RWPE2 (cell line): ENCODE measurements at places on chromosomes 3 and 15.

DNA sequence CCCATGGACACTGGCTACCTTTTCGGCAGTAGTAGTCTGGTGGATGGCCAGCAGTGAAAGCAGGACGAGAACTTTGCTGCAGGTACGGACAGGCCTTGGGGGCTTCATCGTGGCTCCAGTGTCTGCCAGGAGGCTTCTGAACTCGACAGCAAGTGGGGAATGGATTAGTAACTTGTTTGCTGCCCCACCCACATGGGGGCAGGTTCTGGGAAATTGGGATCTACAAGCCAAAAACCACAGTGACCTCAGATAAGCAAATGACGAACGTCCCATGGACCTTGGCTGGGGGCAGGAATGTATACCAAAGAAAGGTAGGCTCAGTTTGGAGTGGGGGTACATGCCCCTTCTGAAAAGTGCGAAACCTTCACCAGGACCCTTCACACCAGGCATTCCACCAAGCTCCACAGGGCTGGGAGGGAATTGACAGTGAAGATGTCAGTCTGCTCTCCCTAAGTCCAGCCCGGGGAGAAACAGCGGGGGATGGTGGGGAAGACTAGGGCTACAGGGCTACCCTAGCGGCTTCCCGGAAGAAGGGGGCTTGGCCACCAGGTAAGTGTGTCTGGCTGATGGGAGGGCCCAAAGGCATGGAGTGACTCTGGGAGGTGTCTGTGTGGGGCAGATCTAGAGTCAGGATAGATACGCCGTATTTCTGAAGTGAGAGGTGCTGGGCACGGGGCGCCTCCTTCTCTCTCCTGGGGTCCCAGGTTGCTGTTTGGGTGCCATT lies at the start of gene ITIH4:
Gene ITIH4 (minus strand): TSS at position 138 of the 724 bp plus-strand sequence. CDS start 30 bp downstream, at position 108.
- DNase-seq = no peak

DNA sequence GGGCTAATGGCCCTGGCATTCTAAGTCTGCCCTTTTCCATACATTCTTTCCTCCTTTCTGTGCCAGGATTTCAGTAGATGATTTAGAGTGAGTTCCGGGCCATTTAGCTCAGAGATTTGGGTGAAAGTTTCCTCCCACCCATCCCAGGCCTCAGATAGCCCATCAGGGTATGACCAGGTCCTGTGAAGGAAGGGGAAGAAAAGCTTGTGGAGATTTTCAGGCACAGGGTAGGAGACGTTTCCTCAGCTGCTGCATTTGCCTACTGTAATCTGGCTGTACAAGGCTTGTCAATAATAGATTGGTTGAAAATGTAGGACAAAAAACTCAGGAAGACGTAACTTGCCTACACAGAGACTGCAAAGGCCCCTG lies 63.2 kb upstream of the BCL6 start:
- no peak for DNase-seq

- no peak for DNase-seq
These were observed 3.4 kb downstream of the TSC22D2 start for GRCh38 chr3:150411546-150411945.

DNA sequence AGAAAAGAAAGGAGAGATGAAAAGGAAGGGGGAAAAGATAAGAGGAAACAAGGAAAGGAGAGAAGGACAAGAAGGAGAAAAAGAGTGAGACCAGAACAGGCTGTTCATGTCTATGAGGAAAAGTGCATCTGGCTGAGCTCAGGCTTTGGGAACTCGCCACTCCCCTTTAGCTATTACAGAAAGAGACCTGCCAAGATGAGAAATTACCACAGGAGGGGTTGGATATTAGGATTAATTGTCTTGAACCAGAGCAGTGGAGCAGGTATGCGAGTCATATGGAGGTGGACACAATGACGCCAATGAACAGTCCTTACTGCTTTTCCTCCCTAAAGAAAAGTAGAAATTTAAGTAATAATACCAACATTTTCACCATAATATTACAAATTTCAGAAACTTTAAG lies 577.0 kb upstream of the ARRDC4 start:
- no peak for DNase-seq

GRCh38 chr3:12972781-12973702 lies 100.2 kb downstream of the IQSEC1 start:
- no peak for DNase-seq

- DNase-seq = no peak
These were observed 37.7 kb upstream of the TMEM45A start for GRCh38 chr3:100454677-100455076.

- no peak for DNase-seq
These were observed 39.4 kb downstream of the KAT2B start for GRCh38 chr3:20079621-20080020.

GRCh38 chr15:67853454-67853853 lies 13.6 kb upstream of the RNU6-1 start:
- DNase-seq = peak; percentile 7

- DNase-seq = no peak
These were observed 11.7 kb upstream of the LHFPL4 start for GRCh38 chr3:9565316-9565715.

DNA sequence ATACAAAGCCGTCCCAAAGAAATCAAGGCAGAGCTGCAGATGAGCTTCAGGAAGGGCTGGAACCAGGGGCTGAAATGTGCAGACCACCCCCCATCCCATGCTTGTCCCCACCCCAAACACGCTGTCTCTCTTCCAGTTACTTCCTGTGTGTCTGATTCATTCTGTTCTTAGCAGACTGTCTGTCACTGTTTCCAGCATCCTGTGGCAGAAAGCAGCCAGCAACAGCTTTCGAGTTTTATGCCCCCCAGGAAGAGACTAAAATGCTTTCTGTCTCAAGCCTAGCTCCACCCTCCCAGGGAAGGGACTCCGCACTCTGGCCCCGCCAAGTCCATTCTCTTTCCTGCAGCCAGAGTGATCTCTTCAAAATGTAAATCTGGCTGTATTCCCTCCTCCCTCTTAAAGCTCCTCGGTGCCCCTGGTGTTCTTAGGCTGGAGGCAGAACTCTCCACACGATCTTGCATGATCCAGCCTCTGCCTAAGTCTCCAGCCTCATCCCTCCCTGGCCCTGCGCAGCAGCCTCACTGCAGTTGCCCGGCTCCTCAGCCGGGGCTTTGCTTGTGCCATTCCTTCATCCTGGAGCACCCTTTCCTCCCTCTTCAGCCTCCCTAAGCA lies 41.5 kb downstream of the HRH1 start:
- DNase-seq = no peak

GRCh38 chr15:67547836-67548235 lies 5.3 kb downstream of the MAP2K5 start:
- no peak for DNase-seq

- no peak for DNase-seq
These were observed 74.7 kb downstream of the ZNF148 start for GRCh38 chr3:125300416-125300815.

DNA sequence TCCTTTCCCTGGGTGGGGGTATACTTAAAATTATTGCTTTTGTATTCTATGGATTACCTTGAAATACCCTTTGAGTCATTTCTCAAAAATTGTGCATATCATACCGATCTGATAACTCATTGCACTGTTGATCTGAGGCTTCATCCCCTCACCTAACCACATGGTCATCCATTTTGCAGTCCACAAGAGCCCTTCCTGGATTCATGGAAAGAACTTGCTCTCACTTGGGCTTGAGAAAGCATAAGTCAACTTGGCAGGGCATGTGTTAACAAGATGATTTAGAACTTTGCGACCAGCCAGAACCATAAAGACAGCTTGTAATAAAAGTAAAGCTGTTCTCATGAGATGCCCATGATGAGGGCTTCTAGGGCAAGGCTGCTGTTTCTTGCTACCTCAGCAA lies 22.2 kb downstream of the MME start:
- DNase-seq = no peak

GRCh38 chr15:27702581-27702980 lies 396.5 kb downstream of the OCA2 start:
- DNase-seq = no peak

DNA sequence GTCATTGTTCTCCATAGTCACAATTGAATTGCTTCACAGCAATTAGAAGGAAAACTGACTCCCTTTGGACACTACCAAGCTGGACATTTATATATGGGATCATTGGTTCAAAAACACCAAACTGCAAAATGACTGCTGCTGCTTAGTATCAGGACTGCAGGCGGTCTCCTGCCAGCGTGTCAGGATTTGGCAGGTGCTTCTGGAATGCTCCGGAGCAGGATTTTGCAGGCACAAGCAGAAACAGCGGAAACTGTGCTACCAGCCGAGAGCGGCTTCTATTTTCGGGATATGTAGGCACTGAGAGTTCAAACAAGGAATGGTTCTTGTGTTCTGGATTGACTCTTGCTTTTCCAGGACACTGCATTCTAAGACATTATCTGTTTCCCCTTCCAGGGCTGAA lies 95.5 kb downstream of the SSR3 start:
- no peak for DNase-seq

- no peak for DNase-seq
These were observed 77.6 kb upstream of the RAP2B start for GRCh38 chr3:153084431-153084830.

DNA sequence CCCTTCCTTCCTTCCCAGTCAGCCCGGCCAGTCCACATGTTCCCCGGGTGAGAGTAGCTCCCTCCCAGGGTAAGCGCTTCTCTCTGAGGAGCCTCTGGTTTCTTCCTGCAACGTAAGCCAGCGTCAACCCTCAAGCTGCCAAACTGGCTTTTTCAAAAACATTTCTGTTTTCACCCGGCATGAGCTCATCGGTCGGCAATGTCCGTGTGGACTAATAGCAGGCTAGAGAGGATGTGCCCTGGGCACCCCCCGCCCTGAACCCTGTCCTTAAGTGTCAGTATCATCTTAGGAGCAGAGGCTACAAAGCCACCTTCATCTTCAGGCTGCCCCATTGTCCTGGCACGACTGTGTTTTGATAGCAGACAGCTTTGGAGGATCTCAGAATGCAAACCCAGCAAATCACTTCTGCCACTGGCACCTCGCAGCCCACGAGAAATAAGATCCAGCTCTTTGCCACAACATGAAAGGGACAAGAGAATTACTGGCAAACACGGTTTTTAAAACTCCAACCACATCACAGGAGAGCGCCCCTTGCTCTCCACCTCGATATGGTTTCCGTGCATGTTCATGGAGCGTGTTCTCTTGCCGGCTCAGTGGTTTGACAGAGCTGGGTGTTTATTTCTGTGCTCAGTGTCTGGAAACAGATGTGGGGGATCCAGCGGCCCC lies 9.9 kb downstream of the ALDH1A3 start:
- DNase-seq = peak; percentile 70
